ENCODE measurements at places on chromosomes 6 and 20. TPM values are rescaled to one million over a fixed set of nuclear protein-coding genes. Genes with fewer than 3 reads are reported as not detected.
A peak's percentile ranks its signal among the peaks of the same experiment; 100 is the strongest.

The SLC17A1 gene
- total RNA-seq, result not detected

- DNase-seq, result no peak
Measured at GRCh38 chr6:75223428-75223827, 17.6 kb upstream of the COL12A1 start.

GRCh38 chr6:34237316-34237721 lies 646 bp downstream of the HMGA1 start:
- no peak for DNase-seq

DNA sequence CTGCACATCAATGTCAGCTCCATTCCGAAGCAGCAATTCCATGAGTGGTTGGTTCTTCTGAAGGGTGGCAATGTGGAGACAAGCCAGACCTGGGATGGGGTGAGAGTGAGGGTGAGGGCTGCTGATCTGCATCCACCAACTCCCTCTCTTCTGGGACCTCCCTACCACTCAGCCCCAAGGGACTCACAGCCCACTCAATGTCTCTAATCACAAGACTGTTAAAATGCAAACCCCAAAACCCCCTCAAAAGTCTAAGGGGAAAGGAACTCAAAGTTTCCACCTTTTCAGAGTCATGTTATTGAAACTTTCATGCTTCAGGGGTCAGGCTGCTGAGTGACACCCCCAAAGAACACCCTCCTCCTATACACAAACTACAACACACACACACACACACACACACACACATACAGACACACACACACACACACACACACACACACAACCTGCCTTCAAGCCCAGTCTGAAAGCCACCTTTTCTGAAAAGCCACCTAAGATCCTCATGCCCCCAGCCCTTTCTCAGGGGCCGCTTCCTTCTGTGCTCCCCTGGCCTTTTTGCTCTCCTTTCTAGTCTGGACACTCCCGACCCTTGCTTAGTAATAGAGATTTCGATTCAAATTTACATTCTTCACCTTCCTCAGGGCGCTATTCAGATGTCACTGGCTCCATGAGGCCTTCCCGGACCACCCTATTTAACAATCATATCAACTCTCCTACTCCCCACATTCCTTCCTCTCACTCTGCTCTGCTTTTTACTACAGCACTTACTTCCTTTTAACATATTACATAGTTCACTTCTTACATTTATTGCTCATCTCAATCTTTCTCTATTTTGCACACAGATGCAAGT lies 3.3 kb upstream of the SLC35B2 start:
- DNase-seq, result no peak

DNA sequence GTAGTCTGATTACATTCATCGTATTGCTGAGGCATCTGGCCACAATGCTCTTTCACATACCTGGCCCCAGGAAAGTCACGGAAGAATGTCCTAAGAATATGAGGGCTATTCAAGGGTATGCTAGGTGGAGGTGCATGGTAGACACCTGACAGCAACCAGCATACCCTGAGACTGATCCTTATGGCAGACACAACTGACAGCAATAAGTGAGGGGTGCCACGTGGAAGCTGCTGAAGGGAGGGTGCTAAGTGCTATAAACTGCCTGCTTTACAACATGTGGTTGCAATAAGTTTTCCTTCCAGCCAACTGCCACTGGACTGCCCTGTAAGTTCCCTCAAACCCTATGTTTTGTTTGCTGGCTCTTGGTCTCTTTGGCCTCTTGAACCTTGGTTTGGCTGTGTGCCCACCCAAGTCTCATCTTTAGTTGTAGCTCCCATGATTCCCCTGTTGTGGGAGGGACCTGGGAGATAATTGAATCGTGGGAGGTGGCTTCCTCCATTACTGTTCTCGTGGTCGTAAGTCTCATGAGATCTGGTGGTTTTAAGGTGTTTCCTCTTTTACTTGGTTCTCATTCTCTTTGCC lies 201.3 kb upstream of the MOCS1 start:
- no peak for DNase-seq

DNA sequence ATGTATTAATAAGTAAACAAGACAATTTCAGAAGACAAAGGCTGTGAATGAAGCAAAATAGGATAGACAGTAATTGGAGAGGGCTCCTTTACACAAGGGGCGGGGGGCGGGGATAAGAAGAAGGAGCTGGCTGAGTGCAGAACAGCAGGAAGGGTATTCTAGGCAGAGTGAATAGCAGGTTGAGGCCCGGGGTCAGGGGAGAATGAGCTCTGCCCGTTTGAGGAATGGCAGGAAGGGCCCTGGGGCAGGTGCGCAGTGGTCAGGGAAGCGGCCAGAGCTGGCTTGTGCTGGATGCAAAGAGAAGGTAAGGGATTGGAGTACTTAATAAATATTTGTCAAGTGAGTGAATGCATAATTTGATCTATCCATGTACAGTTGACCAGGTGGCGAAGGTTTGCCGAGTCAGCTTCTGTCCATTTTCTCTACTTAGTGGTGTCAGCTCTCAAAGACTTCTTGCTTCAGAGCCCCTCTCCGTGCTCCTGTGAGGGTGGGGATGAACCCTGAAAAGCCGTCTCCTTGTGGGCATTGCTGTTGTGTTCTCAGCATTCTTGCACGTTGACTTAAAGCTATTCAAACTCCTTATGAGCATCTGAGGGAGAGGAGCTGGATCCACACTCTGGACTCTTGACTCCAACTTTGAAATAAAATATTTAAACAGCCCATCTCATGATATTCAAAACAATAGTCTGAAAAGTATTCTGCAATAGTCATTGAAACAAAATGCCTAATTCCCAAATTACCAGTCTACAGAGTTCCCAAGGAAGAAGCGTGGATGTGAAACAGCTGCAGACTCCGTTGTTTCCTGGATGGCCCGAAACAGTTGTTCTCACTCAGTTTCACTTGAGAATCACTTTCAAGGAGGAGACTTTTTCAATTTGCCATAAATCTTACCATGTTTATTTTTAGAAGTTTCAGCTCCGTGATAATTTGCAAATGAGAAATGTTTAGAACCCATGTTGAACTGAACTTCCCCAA lies 105.1 kb downstream of the EDN3 start:
- no peak for DNase-seq

DNA sequence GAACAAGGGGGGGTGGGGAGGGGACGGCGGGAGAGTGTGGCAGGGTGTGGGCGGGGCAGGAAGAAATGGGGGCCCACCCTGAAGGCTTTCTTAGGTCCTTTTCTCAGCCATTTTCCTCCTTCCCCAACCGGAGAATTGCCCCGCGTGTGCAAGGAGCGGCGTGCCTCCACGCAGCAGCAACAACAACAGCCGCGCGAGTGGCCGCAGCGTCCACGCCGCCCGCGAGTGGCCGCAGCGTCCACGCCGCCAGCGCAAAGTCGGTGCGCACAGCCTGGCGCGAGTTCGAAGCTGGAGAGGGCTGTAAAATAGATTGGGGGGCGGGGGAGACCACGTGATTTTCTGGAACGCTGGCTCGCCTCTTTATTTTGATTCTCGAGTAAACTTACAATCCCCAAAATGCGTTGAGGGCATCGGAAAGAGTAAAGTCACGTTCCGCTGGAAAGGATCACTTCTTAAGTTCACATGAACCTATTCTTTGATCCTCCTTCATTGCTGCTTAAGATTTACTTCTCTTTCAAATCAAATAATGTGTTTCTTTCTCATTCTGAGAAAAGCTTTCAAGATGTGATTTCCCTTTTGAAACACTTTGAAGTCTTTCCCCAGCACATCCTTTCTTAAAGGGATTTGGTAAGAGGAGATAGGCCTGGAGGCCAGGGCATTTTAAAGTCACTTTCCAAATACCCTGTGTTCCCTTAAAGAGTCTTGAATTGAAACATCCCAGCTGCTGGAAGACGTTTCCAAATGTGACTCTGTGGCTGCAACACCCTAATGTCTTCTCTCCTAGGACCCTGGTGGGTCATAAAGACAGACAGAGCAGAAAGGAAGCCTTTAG lies 66.7 kb upstream of the ZNF217 start:
- DNase-seq, result peak; percentile 75

GRCh38 chr6:82095091-82095490 lies 152.5 kb downstream of the IBTK start:
- no peak for DNase-seq

GRCh38 chr6:16199804-16200203 lies 38.6 kb upstream of the GMPR start:
- no peak for DNase-seq
